ENCODE measurements at places on chromosomes 16 and 17. TPM values are rescaled to one million over a fixed set of nuclear protein-coding genes. Genes with fewer than 3 reads are reported as not detected.

DNA sequence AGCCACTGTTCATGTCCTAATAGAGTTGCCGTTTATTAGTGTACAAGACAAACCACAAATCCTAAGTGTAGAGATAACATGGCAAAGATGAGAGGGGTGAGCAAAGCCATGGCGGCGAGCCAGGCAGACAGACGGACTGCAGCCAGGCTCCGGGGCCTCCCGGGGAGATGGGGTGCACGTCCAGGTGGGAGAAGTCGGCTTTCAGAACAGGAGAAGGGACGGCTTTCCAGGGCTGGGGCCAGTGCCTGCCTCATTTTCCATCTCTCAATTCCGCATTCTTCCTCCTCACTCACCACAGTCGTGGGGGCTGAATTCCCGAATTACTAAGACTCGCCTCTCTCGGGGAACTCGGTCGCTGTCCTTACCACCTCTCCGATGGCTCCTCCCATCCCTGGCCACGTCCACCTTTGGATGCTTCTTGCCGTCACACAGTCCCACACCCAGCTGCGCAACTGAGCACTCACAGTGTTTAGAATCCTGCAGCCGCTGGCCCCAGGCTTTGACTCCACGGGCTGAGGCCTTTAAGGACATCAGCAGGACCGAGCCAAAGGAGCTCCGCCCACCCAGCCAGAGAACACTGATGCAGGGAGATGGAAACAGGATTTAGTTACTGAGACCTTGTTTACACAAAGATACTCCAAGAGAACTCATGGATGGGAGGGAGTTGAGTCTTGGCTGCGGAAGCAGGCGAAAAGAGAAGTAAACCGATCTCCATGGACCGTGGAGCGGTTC lies 59.7 kb downstream of the RNF112 start:
- DNase-seq, result peak; percentile 94

DNA sequence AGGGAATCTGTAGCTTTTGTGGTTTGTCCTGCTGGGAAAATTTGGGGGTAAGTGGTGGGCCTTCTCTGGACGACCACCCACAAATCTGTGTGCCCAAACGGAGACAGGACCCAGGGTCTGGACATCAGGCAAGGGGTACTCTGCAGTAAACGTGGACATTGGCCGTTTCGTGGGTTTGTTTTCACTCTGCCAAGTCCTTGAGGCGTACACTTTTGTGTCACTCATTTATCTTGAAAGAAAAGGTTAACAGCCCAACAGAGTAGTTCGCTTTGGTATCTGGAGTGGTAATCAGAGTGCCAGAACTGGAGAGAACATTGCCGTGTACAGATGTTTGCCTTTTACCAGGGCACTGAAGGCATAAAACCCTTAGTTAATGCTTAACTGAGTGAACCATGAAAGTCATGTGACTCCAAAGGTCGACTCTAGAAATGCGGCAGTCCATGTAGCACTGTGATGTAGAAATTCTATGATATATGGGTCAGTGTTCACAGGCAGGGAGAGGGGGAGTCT lies 15.4 kb downstream of the NAA60 start:
- no peak for DNase-seq

DNA sequence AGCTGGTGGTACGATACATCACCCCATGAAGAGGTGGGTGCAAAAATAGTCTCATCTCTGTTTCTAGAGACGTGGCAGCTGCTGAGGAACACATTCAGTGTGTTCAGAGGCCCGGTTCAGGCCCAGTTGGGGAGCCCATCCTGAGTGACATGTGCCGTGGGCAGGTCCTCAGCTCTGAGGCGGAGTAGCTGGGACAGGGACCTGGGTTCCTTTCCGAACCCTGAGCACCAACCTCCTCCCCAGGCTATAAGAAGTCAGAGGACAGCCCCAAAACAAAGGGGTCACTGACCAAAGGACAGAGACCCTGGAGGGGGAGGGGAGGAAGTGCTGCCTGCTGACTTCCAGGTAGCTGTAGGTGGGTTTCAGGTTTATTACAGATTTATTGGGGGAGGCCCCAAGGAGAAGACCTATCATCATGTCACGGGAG lies 5.1 kb downstream of the LDHD start:
- peak; percentile 75 for DNase-seq

GRCh38 chr16:56603589-56603988 lies 4.8 kb upstream of the MT2A start:
- no peak for DNase-seq

DNA sequence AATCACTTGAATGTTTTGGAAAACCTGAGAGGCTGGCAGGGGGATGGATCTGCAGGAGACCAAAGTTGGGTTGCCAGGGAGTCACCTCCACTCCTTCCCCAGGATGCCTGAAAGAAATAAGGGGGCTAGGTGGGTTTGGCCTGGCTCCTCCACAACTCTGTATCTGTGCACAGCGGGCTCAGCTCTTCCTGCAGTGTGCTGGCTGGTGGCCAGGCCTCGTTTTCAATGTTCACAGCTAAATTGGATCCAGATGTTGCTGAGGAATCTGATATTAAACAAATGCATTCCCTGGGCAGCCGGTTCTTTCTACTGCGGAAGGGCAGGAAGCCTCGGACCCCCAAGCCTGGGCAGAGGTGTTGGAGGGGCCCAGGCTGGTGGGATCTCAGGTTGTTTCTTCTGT lies 106.2 kb downstream of the N4BP1 start:
- DNase-seq, result peak; percentile 83

DNA sequence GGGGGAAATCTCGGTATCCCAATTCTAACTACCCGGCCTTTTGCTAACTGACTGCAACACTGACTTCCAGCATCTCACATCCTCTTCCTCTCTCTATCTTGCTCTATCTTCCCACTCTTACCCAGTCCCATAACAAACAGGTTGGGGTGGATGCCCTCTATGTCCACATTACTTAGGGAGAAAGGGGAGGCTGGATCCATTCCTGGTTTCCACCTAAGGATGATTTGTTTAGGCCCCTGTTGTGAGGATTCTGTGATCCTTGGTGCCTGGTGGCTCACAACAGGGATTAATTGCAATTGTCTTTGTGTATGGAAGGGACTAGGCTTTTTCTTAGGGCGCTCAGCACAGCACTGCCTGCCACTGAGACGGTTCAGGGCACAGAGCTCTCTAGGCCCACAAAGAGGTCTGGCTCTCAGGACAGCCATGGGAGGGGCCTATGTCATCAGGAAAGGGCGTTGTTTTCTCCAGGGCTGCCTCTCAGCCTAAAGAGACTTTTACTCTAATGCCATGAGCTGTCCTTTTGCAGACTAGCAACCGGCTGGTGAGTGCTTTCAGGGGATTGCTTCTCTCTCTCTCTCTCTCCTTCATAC lies 612.1 kb upstream of the SALL1 start:
- DNase-seq, result no peak

DNA sequence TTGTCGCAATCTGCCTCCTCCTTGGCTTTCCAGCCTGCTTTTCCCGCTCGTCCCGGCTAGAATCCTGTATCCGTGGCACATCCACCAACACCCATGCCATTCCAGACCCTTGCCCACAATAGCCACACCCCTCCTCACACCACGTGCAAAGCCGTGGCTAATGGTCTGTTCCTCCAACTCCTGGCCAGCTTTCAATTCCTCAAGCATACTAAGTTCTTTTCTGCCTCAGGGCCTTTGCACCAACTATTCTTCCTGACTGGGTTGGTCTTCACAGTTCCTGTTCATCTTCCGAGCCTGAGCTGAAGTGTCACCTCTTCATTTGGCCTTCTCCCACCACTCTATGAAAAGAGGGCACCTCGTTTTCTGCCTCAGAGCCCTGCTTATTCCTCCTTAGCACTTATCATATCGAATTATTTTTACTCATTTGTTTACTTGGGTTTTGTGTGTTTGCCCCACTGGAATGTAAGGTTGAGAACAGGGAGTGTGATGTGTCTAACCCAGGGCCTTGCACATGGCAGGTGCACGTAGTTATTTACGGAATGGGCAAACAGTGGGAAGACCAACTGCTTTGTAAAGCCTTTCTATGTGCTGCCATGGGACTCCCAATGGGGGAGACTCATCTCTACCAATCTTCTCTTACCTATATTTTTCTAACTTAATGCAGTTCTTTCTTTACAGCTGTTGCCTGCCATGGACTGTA lies 69.0 kb downstream of the CDK5R1 start:
- no peak for DNase-seq

DNA sequence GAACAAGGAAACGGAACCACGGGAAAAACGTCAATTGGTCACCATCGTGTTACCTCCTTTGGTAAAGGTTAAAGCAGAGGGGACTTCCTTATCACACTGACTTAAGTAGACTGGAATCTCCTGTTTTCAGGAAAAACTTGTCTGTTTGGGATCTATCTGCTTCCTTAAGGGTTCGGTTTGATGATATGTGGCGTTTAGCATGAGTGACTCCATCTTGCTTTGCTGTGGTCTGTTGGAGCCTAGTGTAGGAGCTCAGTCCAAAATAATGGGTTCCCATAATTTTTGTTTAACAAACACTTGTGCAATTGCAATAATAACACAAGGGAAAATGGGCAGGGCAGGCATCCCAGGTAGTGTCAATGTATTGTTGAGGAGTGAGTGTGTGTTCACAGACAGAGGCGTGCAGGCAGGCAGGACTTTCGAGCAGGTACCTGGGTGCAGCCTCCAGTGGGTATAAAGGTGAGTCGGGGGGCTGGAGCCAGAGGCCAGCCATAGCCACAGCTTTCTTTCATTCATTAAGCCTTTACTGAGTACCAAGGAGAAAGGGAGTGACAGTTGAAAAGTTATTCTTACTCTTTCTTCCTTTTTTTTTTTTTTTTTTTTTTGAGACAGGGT lies 4.3 kb upstream of the ENGASE start:
- peak; percentile 26 for DNase-seq

The MMP25 gene
- total RNA-seq, result 4.7 TPM

The RAC3 gene
- total RNA-seq, result 1.0 TPM

The SCNN1G gene
- total RNA-seq, result not detected

All from posterior vena cava (tissue), 2 donors.